ENCODE measurements at places on chromosomes 5 and 9. TPM values are rescaled to one million over a fixed set of nuclear protein-coding genes. Genes with fewer than 3 reads are reported as not detected.

- DNase-seq = no peak
- peaks cover 3% of the 10 kb centered on the region for H3K36me3 ChIP-seq
- H3K4me3 ChIP-seq = no peak overlapping the region
Observed at GRCh38 chr9:15293804-15294316, 13.2 kb downstream of the TTC39B start.

GRCh38 chr5:50658246-50658645, 8.2 kb upstream of the PARP8 start:
- H3K27ac ChIP-seq = no peak overlapping the region
- H3K4me3 ChIP-seq = no peak overlapping the region
- DNase-seq = no peak
- H3K4me1 ChIP-seq = no peaks in the 10 kb centered on the region

GRCh38 chr9:78493166-78493742, 196.3 kb downstream of the PSAT1 start:
- H3K27me3 ChIP-seq = peaks cover 2% of the 10 kb centered on the region
- no peak for DNase-seq
- no peaks in the 10 kb centered on the region for H3K4me1 ChIP-seq
- H3K4me3 ChIP-seq = no peak overlapping the region
- no peak overlapping the region for H3K27ac ChIP-seq
- H3K36me3 ChIP-seq = no peaks in the 10 kb centered on the region

DNA sequence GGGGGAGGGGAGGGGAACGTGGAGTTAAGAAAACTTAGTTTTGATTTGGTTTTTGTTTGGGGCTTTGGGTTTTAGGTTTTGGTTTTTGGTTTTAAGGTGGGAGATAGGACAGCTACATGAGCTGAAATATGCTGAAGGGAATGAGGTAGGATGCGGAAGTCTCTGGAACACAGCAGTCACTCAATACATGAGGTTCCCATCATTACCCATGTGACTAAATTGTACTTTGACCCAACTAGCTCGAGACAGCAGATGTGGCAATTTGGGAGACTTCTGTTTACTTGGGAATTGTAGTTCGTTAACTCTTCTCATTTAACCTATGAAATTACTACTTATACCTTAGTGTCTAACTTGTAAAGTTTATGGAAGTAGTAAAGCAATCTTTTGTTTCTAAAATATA, 124.2 kb downstream of the TLE1 start:
- peaks cover 17% of the 10 kb centered on the region for H3K4me1 ChIP-seq
- no peaks in the 10 kb centered on the region for H3K27me3 ChIP-seq
- DNase-seq = no peak
- no peak overlapping the region for H3K27ac ChIP-seq

The ZNF622 gene
- 66.4 TPM for total RNA-seq

GRCh38 chr5:133321833-133322420, 270.1 kb downstream of the HSPA4 start:
- no peaks in the 10 kb centered on the region for H3K36me3 ChIP-seq
- H3K4me3 ChIP-seq = no peak overlapping the region
- H3K27me3 ChIP-seq = peaks cover 29% of the 10 kb centered on the region

DNA sequence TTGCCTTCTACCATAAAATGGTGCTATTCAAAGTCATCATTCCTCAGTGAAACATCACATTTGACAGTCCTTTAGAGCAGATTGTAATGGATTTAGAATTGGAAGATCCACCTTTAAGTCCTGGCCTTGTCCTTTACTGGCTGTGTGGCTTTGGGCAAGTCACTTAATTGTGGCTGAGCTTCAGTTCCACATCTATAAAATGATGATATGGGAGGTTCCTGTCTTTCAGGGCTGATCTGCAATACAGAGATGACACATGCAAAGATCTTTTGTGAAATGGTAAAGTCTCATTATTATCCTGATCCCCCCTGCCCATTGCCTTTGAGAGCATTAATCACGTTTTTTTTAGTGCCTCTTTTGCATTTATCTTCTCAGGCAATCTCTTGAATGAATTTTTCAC, 58.2 kb downstream of the ZFAND5 start:
- H3K36me3 ChIP-seq = no peaks in the 10 kb centered on the region
- no peaks in the 10 kb centered on the region for H3K27me3 ChIP-seq
- no peaks in the 10 kb centered on the region for H3K4me1 ChIP-seq

The SH3GL2 gene
- under 0.01 TPM for total RNA-seq

DNA sequence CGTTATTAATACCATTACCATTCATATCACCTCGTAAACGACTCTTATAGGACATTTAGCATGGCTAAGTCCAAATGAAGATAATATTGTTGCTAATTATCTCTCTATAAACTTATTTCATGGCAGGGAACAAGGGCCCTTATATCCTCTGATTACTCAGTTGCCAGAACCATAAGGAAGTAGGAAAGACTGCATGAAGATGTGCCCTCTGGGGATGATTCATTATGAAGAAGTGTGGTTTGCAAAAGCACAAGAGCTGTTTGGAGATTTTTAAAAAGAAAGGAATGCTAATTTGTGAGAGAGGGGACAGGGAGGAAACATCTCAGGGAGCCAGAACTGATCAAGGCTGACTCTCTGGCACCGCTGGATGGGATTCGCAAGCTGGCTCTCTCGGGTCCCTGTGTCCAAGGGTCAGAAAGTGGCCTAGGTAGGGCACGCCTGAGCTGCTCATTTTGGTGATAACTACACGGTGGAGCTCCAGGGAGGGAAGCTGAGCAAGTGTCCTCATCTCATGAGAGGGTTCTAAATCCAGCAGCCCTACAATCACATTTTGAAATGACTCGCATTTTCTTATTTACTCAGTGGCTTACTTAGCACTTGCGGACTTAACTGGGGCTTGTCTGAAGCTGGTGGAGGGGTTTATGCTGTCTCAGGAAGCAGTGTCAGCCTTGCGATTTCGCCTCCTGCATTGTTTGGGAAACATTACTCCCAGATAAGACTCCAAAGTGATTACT, 136.8 kb downstream of the C5orf15 start:
- H3K27me3 ChIP-seq = peaks cover 5% of the 10 kb centered on the region
- no peaks in the 10 kb centered on the region for H3K4me1 ChIP-seq
- DNase-seq = peak; percentile 9
- no peaks in the 10 kb centered on the region for H3K36me3 ChIP-seq

Data from IMR-90 (cell line).